ENCODE measurements at places on chromosomes 2 and 18. TPM values are rescaled to one million over a fixed set of nuclear protein-coding genes. Genes with fewer than 3 reads are reported as not detected.

DNA sequence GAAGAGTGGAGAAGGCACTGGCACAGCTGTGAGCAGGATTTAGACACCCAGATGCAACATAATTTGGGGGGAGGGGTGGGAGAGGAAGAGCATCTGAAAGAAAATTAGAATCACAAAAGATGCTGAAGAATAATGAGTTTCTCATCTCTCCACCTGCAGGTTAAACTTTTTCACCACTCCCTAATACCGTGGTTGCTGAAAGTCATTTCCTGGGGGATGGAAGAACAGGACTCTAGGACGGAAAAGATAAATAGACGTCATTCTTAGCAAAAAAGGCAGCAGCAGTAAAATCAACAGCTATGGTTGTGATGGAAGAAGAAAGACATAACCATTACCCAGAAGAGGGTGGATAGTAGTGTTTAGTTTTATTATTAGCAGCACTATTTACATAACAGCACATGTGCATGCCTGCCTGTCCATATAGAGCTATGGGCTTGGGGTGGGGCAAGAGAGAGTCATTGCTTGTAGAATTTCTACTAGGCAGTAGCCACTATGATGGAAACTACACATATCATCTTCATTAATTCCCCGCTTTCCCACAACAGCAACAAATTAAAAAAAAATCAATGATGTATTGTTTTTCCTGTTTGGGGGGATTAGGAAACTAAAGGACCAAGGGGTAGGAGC, 212.2 kb downstream of the TRIB2 start:
- no peaks in the 10 kb centered on the region for H3K36me3 ChIP-seq
- peaks cover 6% of the 10 kb centered on the region for H3K27me3 ChIP-seq
- H3K27ac ChIP-seq: no peak overlapping the region
- peaks cover 12% of the 10 kb centered on the region for H3K4me1 ChIP-seq
- DNase-seq: no peak

DNA sequence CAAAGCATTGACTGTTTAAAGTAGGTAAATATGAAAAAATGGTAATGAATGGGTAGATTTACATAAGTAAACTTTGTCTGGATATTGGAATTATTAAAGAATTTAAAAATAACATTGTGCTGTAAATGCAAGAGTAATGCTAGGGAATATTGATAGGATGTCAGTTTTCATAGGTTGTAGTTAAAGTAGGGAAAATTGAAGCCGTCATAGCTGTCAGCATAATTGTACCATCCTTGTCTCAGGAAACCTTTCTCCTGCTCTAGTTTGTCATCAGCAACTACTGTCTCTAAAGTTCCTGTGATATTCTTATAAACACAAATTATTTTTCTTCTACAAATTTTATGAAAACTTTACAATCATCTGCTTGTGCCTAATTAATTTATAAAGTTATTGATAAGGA, 10.1 kb upstream of the SPAG16 start:
- no peak overlapping the region for H3K4me3 ChIP-seq
- no peak for DNase-seq
- no peak overlapping the region for H3K27ac ChIP-seq
- H3K36me3 ChIP-seq: no peaks in the 10 kb centered on the region

DNA sequence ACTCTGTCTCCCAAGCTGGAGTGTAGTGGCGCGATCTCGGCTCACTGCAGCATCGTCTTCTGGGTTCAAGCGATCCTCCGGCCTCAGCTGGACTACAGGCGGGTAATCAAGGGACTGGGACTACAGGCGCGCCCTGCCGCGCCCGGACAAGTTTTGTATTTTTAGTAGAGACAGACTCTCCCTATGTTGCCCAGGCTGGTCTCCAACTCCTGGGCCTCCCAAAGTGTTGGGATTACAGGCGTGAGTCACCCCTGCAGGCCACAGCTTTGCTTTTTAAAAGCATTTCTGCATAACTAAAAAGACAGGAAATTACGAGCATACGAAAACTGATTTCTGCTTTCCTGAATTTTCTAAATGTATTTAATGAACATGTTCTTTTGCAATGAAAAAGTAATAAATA, 916 bp upstream of the OSBPL1A start:
- no peaks in the 10 kb centered on the region for H3K27me3 ChIP-seq
- H3K36me3 ChIP-seq: no peaks in the 10 kb centered on the region
- DNase-seq: no peak
- peak overlapping the region; percentile 72 for H3K4me3 ChIP-seq

The PROM2 gene
- 166 TPM for total RNA-seq

GRCh38 chr2:151869291-151869690, 41.1 kb upstream of the ARL5A start:
- no peak for DNase-seq
- no peak overlapping the region for H3K4me3 ChIP-seq
- no peaks in the 10 kb centered on the region for H3K36me3 ChIP-seq
- H3K27ac ChIP-seq: no peak overlapping the region
- no peaks in the 10 kb centered on the region for H3K27me3 ChIP-seq

DNA sequence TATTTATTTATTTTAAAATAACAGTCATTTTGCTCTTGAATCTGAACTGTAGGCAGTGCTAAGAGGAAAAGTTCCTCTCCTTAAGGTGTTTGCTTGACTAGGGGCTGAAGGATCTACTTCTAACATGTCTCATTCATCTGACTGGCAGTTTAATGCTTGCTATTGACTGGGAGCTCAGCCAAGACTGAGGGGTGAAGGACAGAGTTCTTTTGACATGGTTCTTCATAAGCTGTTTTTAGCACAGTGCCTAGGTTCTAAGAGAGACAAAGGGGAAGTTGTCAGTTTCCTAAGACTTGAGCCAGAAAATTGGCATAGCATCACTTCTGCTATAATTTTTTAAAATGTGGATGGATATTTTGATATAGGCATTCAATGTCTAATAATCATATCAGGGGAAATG, 73.0 kb downstream of the COMMD1 start:
- no peak overlapping the region for H3K4me3 ChIP-seq
- H3K36me3 ChIP-seq: no peaks in the 10 kb centered on the region
- H3K27ac ChIP-seq: no peak overlapping the region
- no peak for DNase-seq
- H3K4me1 ChIP-seq: no peaks in the 10 kb centered on the region
- H3K27me3 ChIP-seq: no peaks in the 10 kb centered on the region

DNA sequence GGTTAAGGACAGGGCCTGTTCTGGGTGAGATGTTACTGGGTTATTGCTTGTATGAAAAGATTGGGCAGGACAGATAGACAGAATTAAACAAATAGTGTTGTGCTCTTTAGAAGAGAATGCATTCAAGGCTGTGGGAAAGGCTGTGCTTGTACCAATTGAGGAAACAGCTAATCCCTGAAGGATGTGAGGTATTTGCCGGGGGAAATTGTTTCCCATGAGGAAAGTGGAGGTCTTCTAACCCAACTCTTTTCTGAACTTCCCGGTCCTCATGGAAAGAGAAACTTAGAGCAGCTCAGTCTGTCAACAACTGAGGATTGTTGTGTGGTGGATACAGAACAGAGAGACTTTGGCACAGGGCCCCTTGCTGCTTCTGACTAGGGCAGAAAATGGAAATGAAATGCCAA, 9.5 kb downstream of the SLC1A4 start:
- H3K4me1 ChIP-seq: peaks cover 3% of the 10 kb centered on the region
- no peak overlapping the region for H3K4me3 ChIP-seq
- no peaks in the 10 kb centered on the region for H3K36me3 ChIP-seq
- no peaks in the 10 kb centered on the region for H3K27me3 ChIP-seq
- no peak overlapping the region for H3K27ac ChIP-seq
